ENCODE measurements at places on chromosomes 7 and 10.

- no peak for DNase-seq
- no peaks in the 10 kb centered on the region for H3K4me1 ChIP-seq
- H3K4me3 ChIP-seq = no peak overlapping the region
- H3K27me3 ChIP-seq = no peaks in the 10 kb centered on the region
- no peak overlapping the region for H3K27ac ChIP-seq
- no peaks in the 10 kb centered on the region for H3K36me3 ChIP-seq
Measured at GRCh38 chr7:18400726-18401125, 94.8 kb upstream of the HDAC9 start.

DNA sequence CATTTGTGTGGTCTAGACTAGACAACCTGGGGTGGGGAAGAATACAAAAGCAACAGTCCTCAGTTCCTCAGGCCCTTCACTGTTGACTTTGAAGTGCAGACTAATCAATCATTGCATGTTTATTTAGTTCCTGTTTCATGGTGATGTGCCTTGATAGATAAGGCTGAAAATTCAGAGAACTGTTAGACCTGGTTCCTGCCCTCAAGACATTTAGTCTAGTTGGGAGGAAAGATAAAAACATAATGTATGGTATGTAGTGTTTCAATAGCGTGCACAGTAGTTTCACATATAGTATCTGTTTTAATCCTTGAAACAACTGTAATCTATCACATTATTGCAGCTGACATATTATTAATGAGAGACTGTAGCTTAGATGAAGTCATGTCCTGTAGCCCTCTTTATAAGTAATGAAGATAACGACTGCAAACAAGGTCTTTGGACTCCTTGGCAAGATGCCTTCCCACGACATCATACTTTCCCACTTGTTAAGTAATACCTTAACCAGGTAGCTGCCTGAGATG, 124.0 kb downstream of the CELF2 start:
- no peak for DNase-seq
- no peak overlapping the region for H3K4me3 ChIP-seq
- peaks cover 16% of the 10 kb centered on the region for H3K4me1 ChIP-seq
- H3K27me3 ChIP-seq = no peaks in the 10 kb centered on the region
- no peaks in the 10 kb centered on the region for H3K36me3 ChIP-seq
- H3K27ac ChIP-seq = no peak overlapping the region

- no peak overlapping the region for H3K27ac ChIP-seq
- no peak overlapping the region for H3K4me3 ChIP-seq
Measured at GRCh38 chr7:135970682-135971365, 6.3 kb downstream of the MTPN start.

DNA sequence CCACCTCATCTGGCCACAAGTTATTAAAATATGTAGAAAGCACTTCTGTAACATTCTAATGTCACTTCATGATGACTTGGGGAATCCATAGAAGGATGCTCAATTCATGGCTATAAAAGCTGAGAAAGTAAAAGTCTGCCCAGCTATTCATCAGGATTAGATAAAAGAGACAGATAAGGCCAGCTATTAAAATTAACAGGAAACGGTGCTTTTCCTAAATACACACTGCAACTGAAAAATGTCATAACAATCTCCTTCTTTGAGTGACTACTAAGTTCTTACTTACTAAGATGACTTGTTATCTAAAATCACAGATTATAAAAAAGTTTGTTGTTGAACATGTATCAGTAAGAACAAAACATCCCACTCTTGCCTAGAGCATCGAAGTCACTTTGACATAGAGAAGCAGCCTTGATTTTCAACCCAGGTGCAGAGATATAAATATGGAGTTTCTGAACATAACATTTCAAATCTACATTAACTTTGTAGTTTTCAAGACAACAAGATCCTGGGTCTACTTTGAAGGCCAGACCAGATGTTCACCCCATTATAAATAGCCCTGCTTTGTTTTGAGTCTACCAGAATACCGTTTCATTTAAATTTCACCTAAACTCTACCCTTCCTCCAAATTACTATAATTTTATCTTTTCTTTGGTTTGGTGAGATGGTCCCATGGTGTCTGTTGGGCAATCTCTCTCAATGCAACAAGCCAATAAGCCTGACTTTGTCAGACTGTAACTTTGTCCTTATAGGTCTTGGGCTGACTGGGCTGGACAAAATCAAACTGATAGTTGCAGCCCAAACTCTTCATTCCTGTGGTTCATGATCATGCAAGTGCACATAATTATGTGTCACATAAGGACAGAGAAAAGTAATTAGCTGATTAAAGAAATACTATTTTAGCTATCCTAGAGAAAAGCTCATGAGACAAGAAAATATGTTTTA, 24.0 kb downstream of the HYCC1 start:
- H3K4me1 ChIP-seq = peaks cover 26% of the 10 kb centered on the region
- DNase-seq = no peak
- H3K4me3 ChIP-seq = no peak overlapping the region
- H3K27me3 ChIP-seq = no peaks in the 10 kb centered on the region

DNA sequence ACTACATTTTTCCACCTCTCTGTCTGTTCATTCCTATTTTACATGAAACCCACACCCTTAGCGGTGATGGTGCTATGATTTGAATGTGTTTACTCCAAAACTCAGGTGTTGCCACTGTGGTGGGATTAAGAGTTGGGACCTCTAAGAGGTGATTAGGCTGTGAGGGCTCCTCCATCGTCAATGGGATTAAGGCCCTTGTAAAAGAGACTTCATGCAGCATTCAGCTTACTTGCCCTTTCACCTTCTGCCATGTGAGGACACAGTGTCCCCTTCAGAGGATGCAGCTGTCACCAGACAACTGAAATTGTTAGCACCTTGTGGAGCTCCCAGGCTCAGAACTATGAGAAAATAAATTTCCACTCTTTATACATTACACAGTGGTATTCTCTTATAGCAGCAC, 182.2 kb downstream of the NOC3L start:
- no peak overlapping the region for H3K27ac ChIP-seq
- H3K4me1 ChIP-seq = no peaks in the 10 kb centered on the region
- H3K4me3 ChIP-seq = no peak overlapping the region
- DNase-seq = no peak
- no peaks in the 10 kb centered on the region for H3K36me3 ChIP-seq
- no peaks in the 10 kb centered on the region for H3K27me3 ChIP-seq

DNA sequence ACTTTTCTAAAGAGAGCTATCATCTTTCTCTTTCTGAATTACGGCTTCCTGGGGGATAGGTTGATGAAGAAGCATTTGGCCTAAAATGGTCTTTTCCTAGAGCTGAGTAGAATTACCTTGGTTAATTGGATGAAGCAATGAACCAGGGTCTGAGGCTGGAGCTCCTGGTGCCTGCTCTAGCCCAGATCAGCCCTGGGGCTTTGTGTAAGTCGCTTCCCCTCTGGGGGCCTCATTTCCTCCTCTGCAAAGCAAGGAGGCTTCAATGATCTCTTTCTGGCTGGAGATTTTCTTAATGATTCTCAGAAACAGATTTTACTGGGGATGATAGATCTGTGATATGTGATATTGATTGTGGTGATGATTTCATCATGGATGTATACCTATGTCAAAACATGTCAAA, 3.5 kb upstream of the CPA2 start:
- H3K4me1 ChIP-seq = 0 out of 2 replicates have a peak, but pooled peaks cover 4% of the 10 kb centered on the region
- no peak overlapping the region for H3K27ac ChIP-seq
- no peak for DNase-seq
- H3K4me3 ChIP-seq = no peak overlapping the region
- no peaks in the 10 kb centered on the region for H3K27me3 ChIP-seq

GRCh38 chr7:46786221-46786954, 795.5 kb downstream of the TNS3 start:
- no peak overlapping the region for H3K4me3 ChIP-seq
- no peaks in the 10 kb centered on the region for H3K27me3 ChIP-seq
- H3K27ac ChIP-seq = no peak overlapping the region
- no peaks in the 10 kb centered on the region for H3K36me3 ChIP-seq
- DNase-seq = no peak
- H3K4me1 ChIP-seq = no peaks in the 10 kb centered on the region

- no peak overlapping the region for H3K27ac ChIP-seq
- no peak overlapping the region for H3K4me3 ChIP-seq
- DNase-seq = no peak
- no peaks in the 10 kb centered on the region for H3K4me1 ChIP-seq
- H3K36me3 ChIP-seq = no peaks in the 10 kb centered on the region
- H3K27me3 ChIP-seq = no peaks in the 10 kb centered on the region
Measured at GRCh38 chr7:74439541-74439940, 14.2 kb upstream of the GTF2IRD1 start.

DNA sequence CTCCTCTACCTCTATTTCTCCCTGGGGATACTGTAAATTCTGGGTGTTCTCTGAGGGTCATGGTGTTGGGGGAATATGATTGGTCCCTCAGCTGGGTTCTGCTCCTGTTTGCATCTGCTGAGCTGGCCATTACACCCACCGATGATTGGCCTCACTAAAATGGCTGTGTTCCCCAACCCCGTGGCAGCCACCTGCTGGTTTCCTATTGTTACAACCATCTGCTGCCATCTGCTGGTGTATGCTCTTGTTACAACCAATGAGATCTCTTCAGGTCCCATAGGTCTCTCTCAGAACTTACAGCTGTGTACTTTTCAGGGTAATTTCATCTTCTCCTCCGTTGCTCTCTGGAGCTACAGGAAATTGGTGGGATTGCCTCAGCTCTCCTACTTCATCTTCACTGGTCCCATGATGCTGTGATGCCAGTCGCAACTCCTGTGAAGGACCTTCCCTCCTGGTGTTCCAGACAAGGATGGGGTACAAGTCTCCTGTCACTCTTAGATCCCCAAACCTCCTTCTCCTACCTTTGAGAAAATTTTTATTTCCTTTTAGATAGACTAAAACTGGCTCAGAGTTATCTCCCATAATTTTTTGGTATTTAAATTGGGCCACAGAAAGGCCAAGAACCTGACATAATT, 303.5 kb upstream of the SMIM30 start:
- H3K4me3 ChIP-seq = no peak overlapping the region
- no peak overlapping the region for H3K27ac ChIP-seq
- H3K4me1 ChIP-seq = no peaks in the 10 kb centered on the region
- peak; percentile 94 for DNase-seq
- H3K27me3 ChIP-seq = no peaks in the 10 kb centered on the region

DNA sequence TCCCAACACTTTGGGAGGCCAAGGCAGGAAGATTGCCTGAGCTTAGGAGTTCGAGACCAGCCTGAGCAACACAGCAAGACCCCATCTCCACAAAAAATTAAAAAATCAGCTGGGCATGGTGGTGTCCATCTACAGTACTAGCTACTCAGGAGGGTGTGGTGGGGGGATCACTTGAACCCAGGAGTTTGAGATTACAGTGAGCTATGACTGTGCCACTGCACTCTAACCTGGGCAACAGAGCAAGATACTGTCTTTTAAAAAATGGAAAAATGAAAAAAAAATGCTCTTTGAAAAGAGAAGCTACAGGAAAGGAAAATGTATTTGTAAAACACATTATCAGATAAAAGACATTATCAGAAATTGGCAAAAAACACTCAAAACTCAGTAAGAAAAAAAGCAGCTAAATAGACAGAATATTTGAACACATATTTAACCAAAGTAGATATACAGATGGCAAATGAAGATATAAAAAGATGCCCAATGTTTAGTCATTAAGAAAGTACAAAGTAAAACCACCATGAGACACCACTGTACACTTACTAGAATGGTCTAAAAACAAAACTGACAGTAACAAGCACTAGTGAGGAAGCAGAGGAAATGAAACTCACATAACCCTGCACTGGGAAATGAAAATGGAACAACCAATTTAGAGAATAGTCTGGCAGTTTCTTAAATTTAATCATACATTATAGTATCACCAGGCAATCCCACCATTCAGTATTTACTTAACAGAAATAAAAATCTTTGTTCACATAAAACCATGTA, 40.5 kb downstream of the NRBF2 start:
- H3K36me3 ChIP-seq = no peaks in the 10 kb centered on the region
- no peaks in the 10 kb centered on the region for H3K27me3 ChIP-seq
- H3K27ac ChIP-seq = peak overlapping the region; percentile 7

DNA sequence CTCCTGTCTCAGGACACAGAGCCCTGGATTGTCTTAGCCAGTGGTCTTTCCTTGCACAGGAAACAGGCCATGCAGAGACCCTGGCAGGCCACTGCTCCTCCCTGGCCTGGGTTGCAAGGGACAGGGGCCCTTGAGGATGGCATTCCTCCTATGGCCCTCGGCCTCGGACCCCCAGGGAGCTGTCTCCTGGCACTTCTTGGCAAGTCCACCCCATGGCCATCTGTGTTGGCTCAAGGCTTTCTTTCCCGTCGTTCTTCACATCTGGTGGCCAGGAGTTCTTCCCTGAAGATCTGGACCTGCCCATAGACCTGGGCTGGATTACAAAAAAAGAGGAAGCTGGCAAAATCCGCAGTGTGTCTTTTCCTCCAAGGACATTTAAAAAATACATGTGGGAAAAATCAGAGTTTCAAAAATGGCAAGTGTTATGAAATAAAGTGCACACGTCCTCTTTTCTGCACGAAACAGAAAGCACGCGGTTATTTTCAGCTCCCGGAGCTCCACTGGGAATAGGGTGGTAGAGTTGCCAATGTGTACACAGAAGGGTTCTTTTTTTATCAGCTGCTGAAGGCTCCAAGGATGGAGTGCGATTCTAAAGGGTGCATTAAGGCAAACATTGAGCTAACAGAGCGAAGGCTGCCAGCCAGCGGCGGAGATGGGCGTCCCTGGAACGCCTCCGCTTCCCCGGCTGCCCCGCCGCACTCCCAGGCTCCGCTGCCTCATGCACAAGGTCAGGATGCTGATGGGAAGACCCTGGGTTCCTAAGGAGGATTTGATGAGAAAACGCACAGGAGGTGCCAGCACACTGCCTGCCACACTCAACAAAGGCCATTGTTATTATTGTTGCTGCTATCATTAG, 62.8 kb upstream of the FAM20C start:
- H3K4me1 ChIP-seq = no peaks in the 10 kb centered on the region
- H3K27me3 ChIP-seq = no peaks in the 10 kb centered on the region
- H3K4me3 ChIP-seq = no peak overlapping the region
- DNase-seq = no peak

- no peaks in the 10 kb centered on the region for H3K36me3 ChIP-seq
- no peak for DNase-seq
- no peak overlapping the region for H3K4me3 ChIP-seq
- H3K27ac ChIP-seq = no peak overlapping the region
Measured at GRCh38 chr7:42624471-42624870, 287.4 kb downstream of the C7orf25 start.

DNA sequence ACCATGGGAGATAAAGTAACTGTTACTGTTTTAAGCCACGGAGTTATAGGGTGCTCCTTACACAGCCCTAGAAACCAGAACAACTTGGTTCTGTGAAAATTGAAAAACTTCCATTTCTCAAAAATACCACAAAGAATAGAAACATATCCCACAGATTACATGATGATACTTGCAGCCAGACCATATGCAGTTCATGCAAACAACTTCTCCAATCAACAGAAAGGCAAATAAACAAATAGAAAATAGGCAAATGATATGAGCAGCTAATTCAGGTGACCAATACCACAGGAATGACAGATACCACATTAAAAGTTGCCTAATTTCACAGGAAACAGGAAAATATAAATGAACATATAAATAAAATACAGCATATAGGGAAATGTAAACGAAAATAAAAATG, 297.5 kb downstream of the HTR7 start:
- H3K4me3 ChIP-seq = no peak overlapping the region
- no peaks in the 10 kb centered on the region for H3K27me3 ChIP-seq
- no peaks in the 10 kb centered on the region for H3K4me1 ChIP-seq
- H3K27ac ChIP-seq = no peak overlapping the region
- no peak for DNase-seq
